ENCODE measurements at places on chromosomes 2 and 18. TPM values are rescaled to one million over a fixed set of nuclear protein-coding genes. Genes with fewer than 3 reads are reported as not detected.

The CROCC2 gene
- total RNA-seq = not detected

- H3K4me3 ChIP-seq = no peak overlapping the region
- H3K27me3 ChIP-seq = no peaks in the 10 kb centered on the region
- no peak overlapping the region for H3K27ac ChIP-seq
- no peaks in the 10 kb centered on the region for H3K36me3 ChIP-seq
- H3K4me1 ChIP-seq = no peaks in the 10 kb centered on the region
These were observed 144.4 kb upstream of the RNF152 start for GRCh38 chr18:62037012-62037742.

DNA sequence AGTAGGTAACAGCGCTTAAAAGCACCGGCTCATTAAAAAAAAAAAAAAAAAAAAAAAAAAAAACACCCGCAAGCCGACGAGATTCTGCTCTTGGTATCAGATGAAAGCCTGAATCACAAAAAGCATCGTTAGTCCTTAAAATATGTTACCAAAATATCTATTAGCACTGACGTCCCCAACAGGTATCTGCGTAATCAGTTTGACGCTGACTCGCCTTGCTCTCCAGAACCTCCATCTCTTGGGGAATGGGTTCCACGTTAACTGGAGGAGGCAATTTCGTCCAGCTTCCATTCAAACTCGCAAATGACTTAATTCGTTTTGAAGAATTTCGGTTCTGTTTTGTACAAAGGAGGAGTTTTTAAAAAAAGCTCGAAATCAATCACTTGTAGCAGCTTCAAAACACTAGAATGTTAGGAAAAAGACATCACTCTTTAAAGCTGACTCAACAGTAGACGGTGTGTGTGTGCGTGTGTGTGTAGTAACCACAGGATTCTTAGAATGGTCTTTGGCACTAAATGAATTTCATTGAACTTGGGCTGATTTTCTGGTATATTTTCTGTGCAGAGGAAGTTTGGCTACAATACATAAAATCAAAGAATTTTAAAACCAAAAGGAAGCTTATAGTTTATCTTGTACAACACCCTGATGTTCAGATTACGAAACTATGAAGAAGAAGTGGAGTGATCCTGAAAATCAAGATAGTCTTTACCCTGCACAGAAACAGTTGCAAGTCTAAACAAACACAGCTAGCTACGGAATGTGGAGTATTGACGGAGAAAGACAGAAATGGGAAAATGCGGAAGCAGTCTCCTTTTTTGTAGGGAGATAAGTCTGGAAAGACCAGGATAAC lies 1.1 kb upstream of the PGAP1 start:
- H3K27ac ChIP-seq = peak overlapping the region; percentile 89
- no peaks in the 10 kb centered on the region for H3K27me3 ChIP-seq
- peak; percentile 8 for DNase-seq
- no peaks in the 10 kb centered on the region for H3K36me3 ChIP-seq

The AQP12B gene
- not detected for total RNA-seq

- no peaks in the 10 kb centered on the region for H3K27me3 ChIP-seq
- DNase-seq = no peak
- no peak overlapping the region for H3K4me3 ChIP-seq
- no peaks in the 10 kb centered on the region for H3K4me1 ChIP-seq
These were observed 41.1 kb downstream of the ARL6IP6 start for GRCh38 chr2:152759290-152760072.

The COL6A3 gene
- total RNA-seq = 86.9 TPM

The DTNB gene
- total RNA-seq = 47.0 TPM

The SUPT7L gene
- total RNA-seq = 18.6 TPM

DNA sequence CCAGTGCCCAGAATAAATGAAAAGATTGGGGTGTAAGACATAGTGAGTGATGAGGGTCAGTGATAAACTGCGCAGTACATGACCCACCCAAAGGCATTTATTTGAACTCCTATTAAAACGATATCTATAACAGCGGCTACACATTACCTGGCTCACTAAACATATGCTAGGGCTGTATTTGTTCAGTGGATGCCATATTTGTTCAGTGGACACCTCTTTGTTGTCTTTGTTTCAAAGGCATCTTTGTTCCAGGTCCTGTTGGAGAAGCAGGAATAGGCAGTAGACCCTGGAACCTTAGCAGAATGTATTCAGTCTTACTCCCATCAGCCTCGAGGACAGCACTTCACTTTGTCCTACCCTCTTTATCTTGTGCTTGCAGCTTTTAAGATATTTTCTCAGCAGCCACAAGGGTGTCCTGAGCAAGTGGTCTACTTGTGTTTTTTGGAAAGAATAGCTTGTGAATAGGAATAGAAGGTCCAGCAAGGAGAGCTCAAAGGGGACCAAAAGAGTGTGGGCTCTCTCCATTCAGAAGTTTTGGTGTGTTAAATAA lies 650.8 kb upstream of the FANCL start:
- H3K4me3 ChIP-seq = no peak overlapping the region
- no peak for DNase-seq
- no peaks in the 10 kb centered on the region for H3K4me1 ChIP-seq

GRCh38 chr2:196260546-196260945 lies 89.2 kb upstream of the STK17B start:
- H3K4me3 ChIP-seq = peak overlapping the region; percentile 14
- DNase-seq = no peak
- H3K27me3 ChIP-seq = no peaks in the 10 kb centered on the region
- no peaks in the 10 kb centered on the region for H3K36me3 ChIP-seq
- H3K4me1 ChIP-seq = no peaks in the 10 kb centered on the region

DNA sequence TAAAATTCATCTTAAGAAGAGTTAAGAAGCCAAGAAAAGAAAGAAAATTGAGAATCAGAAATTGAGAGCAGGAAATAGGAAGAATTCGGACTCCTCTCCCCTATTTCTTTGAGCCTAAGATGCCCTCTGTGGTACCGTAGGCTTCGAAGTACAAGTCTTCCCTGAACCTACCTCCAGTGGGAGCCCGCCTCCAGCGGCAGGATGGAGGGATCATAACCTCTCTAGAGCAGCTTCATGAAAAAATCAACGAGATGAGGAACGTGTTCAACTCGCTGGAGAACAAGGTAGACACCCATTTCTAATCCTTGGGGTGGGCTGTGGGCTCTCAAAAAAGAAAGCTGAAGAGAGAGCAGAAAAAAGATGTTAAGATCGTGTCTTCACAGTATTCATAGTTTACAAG lies 36.3 kb downstream of the ARHGEF33 start:
- H3K27me3 ChIP-seq = no peaks in the 10 kb centered on the region
- no peaks in the 10 kb centered on the region for H3K36me3 ChIP-seq
- DNase-seq = no peak
- H3K27ac ChIP-seq = no peak overlapping the region

DNA sequence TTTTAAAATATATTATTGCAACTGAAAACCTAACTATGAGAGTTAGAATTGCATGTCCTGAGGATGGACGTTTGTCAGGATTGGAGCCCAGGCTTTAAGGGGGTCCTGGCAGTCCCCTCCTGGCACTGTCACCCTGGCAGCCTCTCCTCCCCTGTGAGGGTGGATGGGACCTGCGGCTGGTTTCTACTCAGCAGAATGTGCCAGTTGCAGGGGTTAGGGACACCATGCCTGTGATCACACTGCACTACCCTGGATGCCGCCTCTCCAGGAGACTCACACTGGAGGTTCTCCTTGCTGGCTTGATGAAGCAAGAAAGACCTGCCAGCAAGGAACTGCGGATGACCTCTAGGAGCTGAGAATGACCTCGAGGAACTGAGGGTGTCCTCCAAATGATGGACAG lies 356.7 kb upstream of the MYT1L start:
- H3K4me1 ChIP-seq = no peaks in the 10 kb centered on the region
- no peak overlapping the region for H3K27ac ChIP-seq
- no peak for DNase-seq
- H3K27me3 ChIP-seq = no peaks in the 10 kb centered on the region

The KIAA2012 gene
- total RNA-seq = 0.74 TPM

DNA sequence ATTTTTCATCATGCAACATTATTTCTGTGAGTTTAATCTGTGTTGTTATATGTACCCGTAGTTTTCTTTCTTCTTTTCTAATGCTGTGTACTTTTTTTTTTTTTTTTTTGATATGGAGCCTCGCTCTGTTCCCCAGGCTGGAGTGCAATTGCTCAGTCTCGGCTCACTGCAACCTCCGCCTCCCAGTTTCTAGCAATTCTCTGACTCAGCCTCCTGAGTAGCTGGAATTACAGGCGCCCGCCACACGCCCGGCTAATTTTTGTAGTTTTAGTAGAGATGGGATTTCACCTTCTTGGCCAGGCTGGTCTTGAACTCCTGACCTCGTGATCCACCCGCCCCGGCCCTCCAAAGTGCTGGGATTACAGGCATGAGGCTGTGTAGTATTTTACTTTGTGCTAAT lies 155.4 kb downstream of the GALR1 start:
- H3K4me3 ChIP-seq = no peak overlapping the region
- H3K27me3 ChIP-seq = no peaks in the 10 kb centered on the region
- H3K4me1 ChIP-seq = no peaks in the 10 kb centered on the region
- DNase-seq = no peak
- H3K27ac ChIP-seq = no peak overlapping the region
- no peaks in the 10 kb centered on the region for H3K36me3 ChIP-seq

DNA sequence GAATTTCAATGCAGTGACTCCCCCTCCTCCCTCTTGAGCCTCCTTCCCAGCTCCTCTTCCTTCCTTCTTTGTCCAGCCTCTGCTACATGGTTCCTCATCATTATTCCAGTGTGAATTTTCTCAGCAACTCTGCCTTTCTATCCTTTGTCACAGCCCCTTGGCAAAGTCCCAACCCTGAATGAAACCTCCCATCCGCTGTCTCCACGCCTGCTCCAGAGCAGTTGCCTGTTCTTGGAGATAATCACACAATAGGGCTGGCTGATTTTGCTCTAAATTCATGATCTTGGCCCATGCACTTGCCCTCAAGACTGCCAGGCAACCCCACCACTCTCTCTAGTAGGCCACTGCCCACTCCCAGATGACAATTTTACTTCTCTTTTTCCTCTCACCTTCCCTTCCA lies 61.4 kb downstream of the BCL2L11 start:
- no peak overlapping the region for H3K27ac ChIP-seq
- no peak overlapping the region for H3K4me3 ChIP-seq
- DNase-seq = no peak
- H3K4me1 ChIP-seq = no peaks in the 10 kb centered on the region
- no peaks in the 10 kb centered on the region for H3K36me3 ChIP-seq

The RAB6D gene
- 0.68 TPM for total RNA-seq

DNA sequence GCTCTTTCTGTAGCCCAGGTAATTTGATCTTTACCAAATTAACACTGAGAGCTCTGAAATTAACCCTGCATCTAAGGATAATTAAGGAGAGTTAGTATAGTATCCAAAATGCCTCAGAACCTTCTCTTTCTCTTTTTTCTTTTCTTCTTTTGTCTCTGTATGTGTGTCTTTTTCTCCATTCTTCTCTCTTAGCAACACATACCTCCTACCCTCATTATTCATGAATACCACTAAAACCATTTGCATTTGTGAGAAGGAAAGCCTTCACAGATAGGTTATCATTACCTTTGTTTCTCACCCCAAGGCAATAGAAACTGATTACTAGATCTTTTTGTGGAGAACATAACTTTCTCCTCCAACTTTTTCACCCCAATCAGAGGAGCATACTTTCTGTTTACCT lies 376.5 kb upstream of the NXPH2 start:
- no peak overlapping the region for H3K27ac ChIP-seq
- no peak for DNase-seq
- no peaks in the 10 kb centered on the region for H3K36me3 ChIP-seq
- H3K27me3 ChIP-seq = no peaks in the 10 kb centered on the region

The CNRIP1 gene
- 3.6 TPM for total RNA-seq

- H3K27me3 ChIP-seq = no peaks in the 10 kb centered on the region
- no peak for DNase-seq
- H3K4me1 ChIP-seq = no peaks in the 10 kb centered on the region
- no peak overlapping the region for H3K4me3 ChIP-seq
- H3K27ac ChIP-seq = no peak overlapping the region
These were observed 119.8 kb upstream of the TTC39C start for GRCh38 chr18:23894661-23895175.

The SLC4A5 gene
- total RNA-seq = 65.9 TPM

DNA sequence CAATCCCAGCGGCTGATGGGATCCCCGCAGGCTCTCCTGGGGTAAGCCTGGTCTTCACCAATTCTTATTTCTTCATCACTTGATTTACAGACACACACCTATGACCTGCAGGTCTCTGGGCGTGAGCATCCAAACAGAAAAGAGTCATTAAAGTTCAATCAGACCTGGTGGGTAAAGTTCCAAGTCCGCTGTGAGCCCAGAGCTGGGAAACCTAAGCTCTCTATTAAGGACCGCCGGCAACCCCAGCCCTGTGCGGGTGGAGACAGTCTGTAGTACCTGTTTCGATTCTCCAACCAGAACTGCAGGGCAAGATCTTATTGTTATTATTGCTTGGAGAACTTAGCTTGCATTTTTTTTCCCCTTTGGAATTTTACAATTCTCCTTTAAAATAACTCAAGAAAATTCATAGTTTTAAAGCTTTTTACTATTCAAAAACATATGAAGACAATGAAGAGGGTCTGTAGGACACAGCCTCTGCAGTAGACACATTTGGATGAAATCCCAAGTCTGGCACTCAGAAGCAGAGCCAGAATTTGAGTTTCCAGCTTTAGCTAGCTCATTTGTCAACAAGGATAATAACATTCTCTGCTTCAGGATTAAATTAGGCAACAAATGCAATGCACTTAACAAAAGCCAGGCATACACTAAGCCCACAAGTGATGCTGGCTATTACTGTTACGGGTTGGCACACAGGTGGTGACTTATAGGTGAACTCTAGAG lies 376.4 kb downstream of the INSIG2 start:
- H3K4me3 ChIP-seq = no peak overlapping the region
- no peaks in the 10 kb centered on the region for H3K4me1 ChIP-seq
- H3K27ac ChIP-seq = no peak overlapping the region

The OTOF gene
- not detected for total RNA-seq

GRCh38 chr18:22975508-22975907 lies 42.4 kb downstream of the RBBP8 start:
- no peaks in the 10 kb centered on the region for H3K27me3 ChIP-seq
- no peak for DNase-seq
- no peak overlapping the region for H3K27ac ChIP-seq
- H3K36me3 ChIP-seq = no peaks in the 10 kb centered on the region

The KIAA1328 gene
- 13.7 TPM for total RNA-seq

All from prostate gland (tissue), 2 donors.